Putamen (tissue), 1 donor: ENCODE measurements at places on chromosomes 5 and 9.
A peak's percentile ranks its signal among the peaks of the same experiment; 100 is the strongest.

- DNase-seq: no peak
These were observed 62.8 kb downstream of the DAB2IP start for GRCh38 chr9:121714075-121714705.

GRCh38 chr5:126435714-126436113, 12.5 kb downstream of the GRAMD2B start:
- DNase-seq: no peak

GRCh38 chr9:119963798-119964372, 594.6 kb upstream of the BRINP1 start:
- no peak for DNase-seq

- no peak for DNase-seq
These were observed 32.4 kb downstream of the STK32A start for GRCh38 chr5:147267082-147267832.

DNA sequence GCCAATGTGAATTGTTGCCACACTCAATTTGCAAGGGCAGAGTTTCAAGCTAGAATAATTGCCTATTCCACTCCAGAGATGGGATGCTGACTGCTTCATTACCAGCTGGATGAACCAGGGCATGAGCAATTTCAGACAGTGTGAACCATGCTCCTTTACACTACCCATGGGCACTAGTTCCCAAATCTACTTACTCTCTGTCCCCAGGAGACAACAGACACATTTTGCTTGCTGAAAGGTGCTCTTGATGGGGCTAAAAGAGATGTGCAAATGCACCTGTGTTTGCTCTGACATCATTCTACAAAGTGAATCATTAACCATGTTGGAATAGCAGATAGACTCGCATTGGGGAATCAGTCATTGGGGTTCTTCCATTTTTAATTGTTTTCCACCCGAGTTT, 522.3 kb upstream of the NUDT12 start:
- no peak for DNase-seq

DNA sequence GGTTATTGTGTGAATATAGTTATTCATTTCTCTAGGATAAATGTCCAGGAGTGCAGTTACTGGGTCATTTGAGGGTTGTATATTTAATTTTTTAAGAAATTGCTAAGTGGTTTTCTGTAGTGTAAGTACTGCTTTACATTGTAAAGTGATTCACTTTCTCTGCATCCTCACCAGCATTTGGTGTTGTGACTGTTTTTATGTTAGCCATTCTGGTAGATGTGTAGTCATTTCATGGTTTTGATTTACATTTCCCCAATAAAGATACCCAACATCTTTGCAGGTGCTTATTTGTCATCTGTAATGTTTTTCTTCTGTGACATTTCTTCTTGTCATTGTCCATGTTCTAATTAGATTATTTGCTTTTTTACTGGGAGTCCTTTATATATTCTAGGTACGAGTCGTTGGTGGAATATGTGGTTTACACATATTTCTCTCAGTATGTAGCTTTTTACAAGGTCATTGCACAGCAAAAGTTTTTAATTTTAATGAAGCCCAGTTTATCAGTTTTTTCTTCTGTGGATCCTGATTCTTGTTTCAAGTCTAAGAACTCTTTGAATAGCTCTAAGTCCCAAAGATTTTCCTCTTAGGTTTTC, 34.0 kb downstream of the SCGB3A1 start:
- DNase-seq: no peak

GRCh38 chr5:57550132-57550531, 67.5 kb upstream of the ACTBL2 start:
- no peak for DNase-seq

DNA sequence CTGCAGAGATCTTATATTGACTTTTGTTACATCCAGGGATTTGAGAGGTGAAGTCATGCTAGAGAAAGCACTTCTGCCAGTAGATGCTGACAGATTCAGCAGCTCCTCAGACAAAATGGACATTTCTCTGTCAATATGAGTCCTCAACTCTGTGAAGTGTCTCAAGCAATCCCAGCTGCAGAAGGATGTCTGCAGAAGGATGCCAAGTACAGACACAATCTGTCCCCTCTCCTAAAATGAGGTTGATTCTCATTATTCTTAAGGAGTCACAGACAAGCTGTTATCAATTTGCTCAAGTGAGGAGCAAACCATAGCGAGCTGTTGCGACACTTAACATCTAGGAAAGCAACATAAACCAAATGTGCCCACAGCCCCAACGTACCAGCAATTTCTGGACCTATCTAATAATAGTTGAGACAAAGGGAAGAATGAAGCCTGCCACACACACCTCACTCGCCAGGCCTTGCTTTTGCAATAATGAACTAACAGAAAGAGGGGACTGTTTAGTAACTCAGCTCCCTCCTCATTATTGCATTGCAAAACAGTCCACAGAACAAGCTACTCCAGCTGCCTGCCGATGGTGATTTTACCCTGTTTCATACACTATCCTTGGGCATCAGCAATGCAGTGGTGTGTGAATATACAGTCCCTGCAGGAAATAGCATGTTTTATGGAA, 364.2 kb upstream of the PDE4D start:
- no peak for DNase-seq

- peak; percentile 46 for DNase-seq
These were observed 784 bp downstream of the NLN start for GRCh38 chr5:65722575-65723403.
